ENCODE measurements at places on chromosomes 6 and 20.

DNA sequence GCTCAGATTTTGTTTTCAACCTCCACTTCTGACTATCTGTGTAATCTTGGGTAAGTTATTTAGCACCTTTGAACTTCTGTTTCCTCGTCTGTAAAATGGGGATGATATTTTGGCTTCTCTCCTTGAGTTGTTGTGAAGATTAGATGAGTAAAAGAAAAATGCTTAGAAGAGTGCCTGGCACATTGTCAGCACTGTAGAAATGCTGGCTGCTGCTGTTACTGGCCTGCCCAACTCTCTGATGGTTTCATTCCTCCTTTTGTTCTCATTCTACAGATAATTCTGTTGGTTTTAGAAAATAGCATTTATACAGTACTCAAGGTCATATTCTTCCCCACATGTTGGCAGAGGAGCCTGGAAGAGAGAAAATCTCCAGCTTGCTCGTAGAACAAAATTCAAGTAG, 547.2 kb upstream of the JAG1 start:
- DNase-seq, result no peak

DNA sequence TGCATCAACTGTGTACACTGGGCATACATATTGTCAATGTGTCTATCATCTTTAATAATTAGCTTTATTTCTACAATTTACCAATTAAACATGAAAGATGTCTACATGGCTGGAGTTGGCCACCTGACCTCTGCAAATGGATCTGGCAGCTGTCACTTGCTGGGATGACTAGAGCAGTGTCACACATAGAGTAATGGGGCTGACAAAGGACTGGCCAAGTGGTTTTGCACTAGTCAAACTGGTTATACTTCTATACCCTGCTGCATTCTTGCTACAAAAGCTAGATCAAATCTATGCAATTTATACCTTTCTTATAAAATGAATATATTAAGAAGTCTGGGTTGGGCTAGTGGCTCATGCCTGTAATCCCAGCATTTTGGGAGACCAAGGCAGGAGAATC, 99.3 kb downstream of the SESN1 start:
- no peak for DNase-seq

DNA sequence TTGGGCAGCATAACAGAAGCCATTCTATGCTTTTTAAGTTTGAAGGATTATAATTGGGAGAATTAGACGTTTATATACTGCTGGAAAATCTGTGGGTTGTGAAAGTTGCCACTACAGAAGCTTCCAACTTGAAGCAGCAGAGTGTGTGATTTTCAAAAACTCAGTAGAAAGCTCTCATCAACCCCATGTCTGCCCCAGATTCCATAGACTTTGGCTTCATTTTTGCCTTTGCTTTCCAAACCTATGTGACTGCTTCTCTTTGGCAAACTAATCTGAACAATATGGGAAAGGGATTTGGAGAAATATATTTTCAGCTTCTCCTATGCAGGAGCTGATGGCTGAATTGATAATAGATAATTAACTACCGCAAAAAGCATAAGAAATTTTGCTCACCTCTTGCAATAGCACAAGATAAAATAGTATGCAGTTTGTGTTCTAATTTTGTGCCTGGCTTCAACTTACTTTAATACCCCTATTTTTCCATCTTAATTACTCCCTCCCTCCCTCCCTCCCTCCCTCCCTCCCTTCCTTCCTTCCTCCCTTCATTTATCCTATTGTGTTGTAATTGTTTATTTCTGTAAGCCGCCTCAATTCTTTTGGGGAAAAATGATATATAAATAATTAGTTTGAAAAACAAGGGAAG, 214.1 kb upstream of the HS3ST5 start:
- DNase-seq, result no peak

- no peak for DNase-seq
Observed at GRCh38 chr20:6699921-6700562, 67.4 kb upstream of the BMP2 start.

- no peak for DNase-seq
Observed at GRCh38 chr6:108959972-108960582, 111.9 kb downstream of the ARMC2 start.

DNA sequence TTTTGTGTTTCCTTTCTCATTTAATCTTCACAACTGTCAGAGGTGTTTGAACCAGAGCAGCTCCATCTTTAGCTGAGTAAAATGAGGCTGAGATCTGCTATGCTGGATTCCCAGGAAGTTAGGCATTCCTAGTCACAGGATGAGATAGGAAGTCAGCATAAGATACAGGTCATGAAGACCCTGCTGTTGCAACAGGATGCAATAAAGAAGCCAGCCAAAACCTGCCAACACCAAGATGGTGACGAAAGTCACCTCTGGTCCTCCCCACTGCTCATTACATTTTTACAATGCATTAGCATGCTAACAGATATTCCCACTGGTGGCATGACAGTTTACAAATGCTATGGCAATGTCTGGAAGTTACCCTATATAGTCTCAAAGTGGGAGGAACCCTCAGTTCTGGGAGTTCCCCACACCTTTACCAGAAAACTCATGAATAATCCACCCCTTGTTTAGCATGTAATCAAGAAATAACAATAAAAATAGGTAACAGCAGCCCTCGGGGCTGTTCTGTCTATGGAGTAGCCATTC, 262.2 kb upstream of the FERMT1 start:
- DNase-seq, result no peak

DNA sequence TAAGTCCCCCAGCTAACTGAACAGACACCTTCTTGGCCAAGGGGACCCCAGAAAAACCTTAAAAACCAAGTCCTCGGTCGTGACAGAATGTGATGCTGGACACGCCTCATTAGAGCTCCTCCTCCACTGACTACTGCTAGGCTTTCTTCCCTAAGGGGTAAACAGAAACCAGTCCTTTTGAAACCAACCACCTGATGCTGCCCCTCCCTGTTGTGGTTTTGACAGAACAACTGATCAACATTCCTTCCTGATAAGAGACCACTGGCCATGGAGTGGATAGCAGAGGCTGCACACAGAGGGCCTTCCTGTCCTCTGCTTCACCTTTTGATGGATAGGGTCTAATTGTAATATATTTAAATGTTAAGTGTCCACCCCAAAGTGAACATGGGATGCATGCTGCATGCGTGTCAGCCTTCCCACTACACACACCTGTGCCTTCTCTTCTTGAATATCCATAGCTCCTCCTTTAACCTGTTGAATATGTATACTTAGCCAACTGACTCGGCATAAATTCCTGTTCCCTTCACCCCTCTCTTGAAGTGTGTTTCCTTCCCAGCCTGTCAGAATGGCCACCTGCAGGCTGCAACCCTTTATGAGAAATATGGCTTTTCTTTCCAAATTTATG, 27.9 kb upstream of the SLC2A12 start:
- DNase-seq, result no peak

GRCh38 chr6:146433881-146434731, 109.5 kb upstream of the RAB32 start:
- no peak for DNase-seq

DNA sequence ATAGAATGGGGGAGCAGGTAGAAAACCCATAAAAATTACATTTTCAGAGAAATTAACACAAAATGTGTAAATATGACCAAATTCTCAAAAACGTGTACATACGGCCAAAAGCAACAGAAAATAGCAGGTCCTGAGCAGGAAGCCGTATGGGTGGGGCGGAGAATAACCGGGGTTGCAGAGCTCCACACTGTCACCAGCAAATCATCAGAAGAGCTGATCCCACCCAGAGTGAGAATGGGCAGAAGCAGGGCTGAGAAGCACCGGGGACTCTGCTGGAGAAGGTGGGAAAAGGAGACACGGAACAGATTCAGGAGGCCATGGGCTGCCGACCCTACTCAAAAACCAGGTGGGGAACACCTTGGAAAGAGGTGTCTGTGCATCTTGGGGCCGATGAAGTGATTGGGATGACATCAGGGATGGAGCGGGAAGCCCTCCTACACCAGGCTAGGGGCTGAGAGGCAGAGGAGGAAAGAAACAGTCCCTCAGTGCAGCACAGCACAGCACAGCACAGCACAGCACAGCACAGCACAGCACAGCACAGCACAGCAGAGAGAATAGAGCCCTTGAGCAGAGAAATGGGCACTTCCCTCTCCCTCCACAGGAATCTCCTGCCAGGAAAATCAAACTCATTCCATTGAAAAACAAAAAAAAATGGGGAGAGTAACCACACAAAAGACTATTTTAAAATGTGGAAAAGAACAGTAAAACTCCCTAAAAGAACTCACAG, 22.3 kb downstream of the STX7 start:
- no peak for DNase-seq

GRCh38 chr6:3997177-3997770, 81.7 kb downstream of the FAM217A start:
- DNase-seq, result no peak

GRCh38 chr6:37861452-37861851, 41.9 kb downstream of the ZFAND3 start:
- DNase-seq, result no peak

DNA sequence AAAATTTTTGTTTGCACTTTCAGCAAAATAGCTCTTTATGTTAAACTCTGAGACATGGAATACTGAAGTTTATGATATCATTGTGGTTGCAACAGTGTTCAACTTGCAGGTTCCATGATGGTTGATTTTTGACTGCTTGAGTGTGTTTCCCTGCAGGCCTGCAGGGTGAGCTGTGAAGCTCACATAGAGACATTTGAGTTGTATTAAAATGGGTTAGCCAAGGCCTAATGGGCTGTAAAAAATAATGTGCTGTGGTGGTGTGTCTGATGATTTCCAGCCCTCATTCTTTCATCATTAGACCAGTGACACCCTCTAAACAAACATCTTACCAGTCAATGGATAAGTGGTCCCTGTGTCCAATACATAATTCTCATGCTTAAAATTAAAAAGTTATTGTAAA, 321.4 kb downstream of the FARS2 start:
- no peak for DNase-seq

- DNase-seq, result no peak
Observed at GRCh38 chr6:4010689-4011090, 68.2 kb downstream of the FAM217A start.

- DNase-seq, result no peak
Observed at GRCh38 chr6:128784266-128784665, 98.7 kb upstream of the LAMA2 start.

DNA sequence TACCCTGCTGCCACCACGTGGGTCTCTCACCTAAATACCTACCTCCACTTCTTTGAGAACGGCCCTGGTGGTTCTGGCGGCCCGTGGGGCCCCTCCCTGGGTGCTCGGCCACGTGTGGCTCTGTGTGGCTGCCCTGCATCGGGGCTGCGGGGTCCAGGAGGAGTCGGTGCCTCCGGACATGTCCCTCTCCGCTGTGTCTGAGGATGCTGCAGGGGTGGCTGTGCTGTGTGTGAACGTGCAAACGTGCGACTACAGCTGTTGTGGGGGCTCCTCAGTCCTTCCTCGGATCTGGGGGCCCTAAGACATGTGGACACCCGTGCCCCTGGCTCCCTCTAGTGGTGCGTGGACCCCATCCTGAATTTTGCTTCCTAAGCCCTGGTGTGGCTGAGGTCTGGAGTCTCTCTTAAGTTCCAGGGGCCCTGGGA, 691.8 kb downstream of the QKI start:
- no peak for DNase-seq

DNA sequence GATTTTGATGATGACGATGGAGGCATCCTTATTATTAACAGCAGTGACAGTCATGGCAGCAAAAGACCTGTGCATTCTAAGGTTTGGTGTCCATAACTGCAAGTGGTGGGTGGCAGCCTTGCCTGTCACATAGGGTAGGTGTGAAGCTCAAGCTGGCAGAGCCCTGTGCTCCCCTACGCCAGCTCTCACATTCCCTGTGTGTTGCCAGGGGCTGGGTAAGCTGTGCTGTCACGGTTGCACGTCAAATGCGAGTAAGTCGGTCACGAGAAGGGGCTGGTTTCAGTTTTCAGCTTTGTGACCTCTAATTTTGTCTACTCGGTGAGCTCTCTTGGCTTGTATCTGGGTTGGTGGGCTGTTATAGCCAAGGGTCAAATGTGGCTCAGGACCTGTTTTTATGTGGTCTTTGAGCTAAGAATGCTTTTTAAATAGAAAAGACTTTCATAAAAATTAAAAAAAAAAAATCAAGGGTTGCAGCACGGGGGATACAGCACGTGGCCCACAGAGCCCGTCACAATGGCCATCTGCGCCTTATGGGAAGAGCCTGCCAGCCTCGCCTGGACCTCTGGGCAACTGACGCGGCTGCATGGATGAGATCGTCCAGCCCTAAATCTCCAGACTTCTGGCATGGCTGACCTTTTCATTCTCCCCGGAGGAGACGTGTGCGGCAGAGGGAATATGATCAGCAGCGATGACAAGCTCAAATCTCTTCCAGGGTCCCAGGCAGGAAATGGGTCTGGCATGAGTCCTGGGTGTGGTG, 148.5 kb downstream of the PHACTR3 start:
- DNase-seq, result no peak

DNA sequence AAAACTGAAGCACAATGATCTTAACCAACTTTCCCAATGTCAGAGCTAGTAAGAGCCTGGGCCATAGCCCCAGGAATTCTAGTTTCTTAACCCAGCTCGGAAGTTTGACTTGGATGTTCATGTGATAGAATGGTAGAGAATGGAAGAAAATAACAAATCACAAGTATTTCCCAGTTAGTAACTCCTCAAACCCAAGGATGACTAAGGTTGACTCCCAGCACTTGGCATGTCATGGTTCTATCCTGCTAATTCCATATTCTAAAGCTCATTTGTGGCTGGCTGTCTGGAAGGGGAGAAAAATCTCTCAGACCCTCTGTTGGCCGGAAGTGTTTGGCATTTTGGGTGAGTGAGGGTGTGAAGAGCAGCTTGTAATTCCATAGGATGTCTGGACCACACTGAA, 248.7 kb downstream of the RFPL4B start:
- DNase-seq, result no peak

DNA sequence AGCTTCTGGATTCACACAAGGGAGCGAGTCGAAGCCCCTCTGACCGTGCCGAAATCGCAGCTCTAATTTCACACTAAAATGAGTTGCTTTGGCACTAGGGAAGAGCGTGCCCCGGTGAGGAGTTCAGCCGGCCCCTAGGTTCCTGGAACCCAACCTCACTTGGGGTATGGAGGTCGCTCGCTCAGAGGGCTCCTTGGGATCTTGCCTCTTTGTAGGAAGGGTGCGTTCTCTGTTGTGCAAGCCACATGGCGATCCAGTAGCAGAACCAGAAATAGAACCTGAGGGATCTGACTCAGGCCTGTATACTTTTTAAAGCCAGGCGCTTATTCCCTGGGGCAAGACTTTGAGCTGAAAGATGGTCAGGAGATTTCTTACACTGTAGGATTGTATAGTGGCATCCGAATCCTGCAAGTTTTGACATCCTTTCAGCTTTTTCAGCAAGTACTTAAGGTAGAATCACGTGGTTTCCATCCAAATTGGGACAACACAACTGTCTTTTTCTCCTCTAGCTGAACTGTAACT, 861 bp upstream of the RALGAPA2 start:
- no peak for DNase-seq
